Activated naive CD4-positive, alpha-beta T cell treated with Interleukin-2 at 50 U/mL for 16 hours (primary cell): ENCODE measurements at places on chromosomes 7 and 10.
A peak's percentile ranks its signal among the peaks of the same experiment; 100 is the strongest.

GRCh38 chr7:90777886-90778285 lies 181.8 kb downstream of the CDK14 start:
- no peak for DNase-seq

DNA sequence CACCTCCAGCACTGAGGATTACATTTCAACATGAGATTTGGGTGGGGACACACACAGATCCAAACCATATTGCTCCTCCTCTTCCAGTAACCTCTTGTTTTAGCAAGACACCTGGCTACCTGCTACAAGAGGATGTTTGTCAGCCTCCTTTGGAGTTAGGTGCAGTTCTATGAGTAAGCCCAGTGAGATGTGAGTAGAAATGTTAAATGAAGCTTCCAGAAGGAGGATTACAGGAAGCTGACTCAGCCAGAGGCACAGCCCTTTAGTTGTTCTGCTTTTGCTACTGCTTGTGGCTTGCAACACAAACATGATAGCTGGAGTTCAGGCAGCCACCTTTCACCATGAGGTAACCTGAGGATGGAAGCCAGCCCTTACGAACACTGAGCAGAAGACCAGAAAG lies 382.7 kb upstream of the RNF32 start:
- DNase-seq: no peak

- DNase-seq: no peak
These were observed 349.8 kb downstream of the NXPH1 start for GRCh38 chr7:8783229-8783628.

DNA sequence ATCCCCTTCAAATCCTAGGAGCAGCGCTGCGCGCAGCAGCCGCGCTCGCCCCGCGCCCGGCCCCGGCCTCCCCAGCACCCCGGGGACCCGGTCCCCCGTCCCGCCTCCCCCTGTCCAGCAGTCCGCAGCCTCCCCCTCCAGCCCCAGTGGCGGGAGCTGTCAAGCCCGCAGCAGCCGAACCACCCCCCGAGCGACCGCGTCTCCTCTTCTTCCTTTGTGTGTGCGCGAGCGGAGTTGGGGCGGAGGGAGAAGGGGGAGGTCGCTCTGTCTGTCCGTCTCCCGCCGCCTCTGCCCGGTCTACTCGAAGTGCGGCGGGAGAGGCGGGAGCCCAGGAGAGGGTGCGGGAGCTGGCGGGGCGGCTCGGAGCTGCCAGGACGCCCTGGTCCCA lies 375 bp upstream of the CHN2 start:
- DNase-seq: no peak

- DNase-seq: no peak
These were observed 245.6 kb downstream of the SLC25A13 start for GRCh38 chr7:96076350-96076707.

- DNase-seq: no peak
These were observed 5.5 kb upstream of the IKZF1 start for GRCh38 chr7:50298811-50299562.

DNA sequence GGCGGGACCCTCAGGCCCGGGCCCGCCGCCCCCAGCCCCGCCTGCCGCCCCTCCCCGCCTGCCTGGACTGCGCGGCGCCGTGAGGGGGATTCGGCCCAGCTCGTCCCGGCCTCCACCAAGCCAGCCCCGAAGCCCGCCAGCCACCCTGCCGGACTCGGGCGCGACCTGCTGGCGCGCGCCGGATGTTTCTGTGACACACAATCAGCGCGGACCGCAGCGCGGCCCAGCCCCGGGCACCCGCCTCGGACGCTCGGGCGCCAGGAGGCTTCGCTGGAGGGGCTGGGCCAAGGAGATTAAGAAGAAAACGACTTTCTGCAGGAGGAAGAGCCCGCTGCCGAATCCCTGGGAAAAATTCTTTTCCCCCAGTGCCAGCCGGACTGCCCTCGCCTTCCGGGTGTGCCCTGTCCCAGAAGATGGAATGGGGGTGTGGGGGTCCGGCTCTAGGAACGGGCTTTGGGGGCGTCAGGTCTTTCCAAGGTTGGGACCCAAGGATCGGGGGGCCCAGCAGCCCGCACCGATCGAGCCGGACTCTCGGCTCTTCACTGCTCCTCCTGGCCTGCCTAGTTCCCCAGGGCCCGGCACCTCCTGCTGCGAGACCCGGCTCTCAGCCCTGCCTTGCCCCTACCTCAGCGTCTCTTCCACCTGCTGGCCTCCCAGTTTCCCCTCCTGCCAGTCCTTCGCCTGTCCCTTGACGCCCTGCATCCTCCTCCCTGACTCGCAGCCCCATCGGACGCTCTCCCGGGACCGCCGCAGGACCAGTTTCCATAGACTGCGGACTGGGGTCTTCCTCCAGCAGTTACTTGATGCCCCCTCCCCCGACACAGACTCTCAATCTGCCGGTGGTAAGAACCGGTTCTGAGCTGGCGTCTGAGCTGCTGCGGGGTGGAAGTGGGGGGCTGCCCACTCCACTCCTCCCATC lies 82.7 kb downstream of the PAX2 start:
- DNase-seq: peak; percentile 20

DNA sequence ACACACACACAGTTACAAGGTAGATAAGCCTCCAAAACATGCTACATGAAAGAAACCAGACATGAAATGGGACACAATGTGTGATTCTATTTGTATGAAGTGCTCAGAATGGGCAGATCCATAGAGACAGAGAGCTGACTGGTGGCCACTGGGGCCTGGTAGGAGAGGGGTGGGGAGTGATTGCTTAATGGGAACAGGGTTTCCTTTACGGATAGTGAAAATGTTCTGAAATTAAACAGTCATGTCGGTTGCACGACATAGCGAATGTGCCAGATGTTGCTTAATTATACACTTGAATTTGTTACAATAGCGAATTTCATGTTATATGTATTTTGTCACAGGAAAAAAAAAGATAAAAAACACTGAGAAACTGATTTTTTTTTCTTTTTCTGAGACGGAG lies 122.3 kb downstream of the SPDYE5 start:
- no peak for DNase-seq

DNA sequence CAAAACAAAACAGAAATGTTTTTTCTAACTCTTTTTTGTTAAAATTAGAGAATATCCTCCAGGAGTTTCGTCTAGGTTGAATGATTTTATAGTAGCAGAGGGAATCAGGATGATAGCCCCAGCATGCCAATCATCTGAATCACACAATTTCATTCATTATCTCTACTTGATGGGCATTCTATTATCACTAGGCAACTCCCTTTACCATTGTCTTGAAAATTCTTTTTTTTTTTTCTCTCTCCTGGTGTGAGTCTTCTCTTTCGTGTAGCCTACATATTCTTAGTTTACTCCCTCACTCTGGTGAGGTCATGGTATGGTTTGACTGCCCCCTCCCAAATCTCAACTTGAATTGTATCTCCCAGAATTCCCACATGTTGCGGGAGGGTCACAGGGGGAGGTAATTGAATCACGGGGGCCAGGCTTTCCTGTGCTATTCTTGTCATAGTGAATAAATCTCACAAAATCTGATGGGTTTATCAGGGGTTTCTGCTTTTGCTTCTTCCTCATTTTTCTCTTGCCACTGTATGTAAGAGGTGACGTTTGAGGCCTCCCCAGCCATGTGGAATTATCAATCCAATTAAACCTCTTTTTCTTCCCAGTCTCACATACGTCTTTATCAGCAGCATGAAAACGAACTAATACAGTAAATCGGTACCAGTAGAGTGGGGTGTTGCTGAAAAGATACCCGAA lies 105.0 kb downstream of the OTUD1 start:
- no peak for DNase-seq

DNA sequence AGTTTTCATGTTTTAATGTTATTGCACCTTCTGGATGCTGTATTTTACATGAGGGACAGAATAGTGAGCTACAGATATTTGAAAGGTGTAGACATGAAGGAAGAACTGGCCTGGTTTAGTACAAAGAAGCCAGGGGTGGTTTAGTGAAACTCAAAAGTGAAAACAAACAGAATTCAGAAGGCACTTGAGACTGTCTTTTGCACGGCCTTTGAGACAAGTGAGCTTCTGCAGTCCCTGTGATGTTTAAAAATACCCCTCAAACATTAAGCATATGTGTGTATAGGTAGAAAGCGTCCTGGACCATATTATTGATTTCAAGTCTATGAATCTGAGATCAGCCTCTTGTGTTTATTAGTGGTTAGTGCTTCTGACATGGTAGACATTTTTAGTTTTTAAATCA lies 118.9 kb downstream of the CDK14 start:
- no peak for DNase-seq

DNA sequence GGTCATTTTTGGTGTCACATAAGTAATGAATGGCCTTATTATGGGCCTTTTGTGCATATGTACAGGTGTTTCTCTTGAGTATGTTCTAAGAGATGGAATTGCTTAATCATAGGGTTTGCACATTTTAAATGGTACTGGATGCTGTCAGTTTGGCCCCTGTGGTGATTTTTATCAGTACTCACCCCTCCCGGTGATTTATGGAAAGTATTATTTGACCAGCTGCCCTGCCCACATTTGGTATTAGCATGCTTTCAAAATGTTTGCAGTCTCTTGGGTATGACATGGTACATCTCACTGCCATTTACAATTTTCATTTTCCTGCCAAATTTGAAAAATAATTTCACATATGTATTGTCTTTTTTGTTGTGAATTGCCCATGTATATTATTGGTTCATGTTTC lies 427.7 kb downstream of the LRMDA start:
- no peak for DNase-seq

GRCh38 chr10:10685566-10685965 lies 332.1 kb upstream of the CELF2 start:
- no peak for DNase-seq

- DNase-seq: no peak
These were observed 21.7 kb downstream of the RNF32 start for GRCh38 chr7:156662277-156662676.

GRCh38 chr10:60759181-60759580 lies 19.1 kb upstream of the CDK1 start:
- no peak for DNase-seq

DNA sequence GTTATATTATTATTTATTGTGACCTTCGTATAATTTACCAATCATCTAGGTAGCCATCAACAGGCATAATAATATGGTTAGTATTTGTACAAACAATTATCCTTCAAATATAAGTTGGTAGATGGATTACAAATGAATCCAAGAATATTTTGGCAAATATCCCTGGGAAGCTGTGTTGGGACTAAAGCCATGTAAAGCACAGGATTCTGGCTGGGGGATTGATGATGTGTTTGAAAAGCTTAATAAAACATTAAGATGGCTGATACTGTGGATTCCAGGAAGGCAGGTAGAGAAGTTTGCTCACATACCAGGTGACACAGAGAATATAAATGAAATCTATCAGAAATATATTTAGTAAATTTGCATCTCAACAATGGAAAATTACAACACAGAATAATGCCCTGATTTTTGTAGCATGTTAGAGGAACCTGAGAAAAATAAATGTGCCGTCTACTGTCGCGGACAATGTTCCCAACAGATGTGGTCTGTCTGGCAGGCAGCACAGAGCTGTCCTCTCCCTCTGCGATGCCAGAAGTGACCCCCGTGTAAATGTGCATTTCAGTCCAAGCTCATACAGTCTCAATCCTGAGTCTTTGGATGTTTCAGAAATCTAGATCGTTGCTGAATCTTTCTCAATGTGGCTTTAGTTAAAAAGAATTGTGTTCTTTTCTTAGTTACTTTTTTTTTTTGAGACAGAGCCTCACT lies 125.0 kb downstream of the TEX36 start:
- no peak for DNase-seq

DNA sequence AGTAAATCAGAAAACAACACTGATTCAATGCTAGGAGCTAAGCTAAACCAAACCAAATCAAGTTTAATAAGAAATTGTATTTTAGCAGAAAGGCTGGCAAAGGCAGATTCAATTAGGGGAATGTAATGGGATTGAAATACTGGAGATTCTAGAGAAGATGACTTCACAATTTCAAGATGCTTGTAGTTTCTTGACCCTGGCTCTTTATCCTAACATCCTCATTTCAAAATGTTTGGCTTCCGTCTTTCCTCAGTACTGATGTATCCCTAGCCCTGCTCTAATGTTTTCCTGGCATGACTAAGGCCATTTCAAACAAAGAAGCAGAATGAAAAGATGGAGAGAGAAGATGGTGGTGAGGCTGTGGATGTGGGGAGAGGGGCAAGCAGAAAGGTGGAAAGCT lies 2.7 kb upstream of the JCAD start:
- DNase-seq: no peak

- peak; percentile 68 for DNase-seq
These were observed 95.4 kb downstream of the HIPK2 start for GRCh38 chr7:139682136-139683013.

DNA sequence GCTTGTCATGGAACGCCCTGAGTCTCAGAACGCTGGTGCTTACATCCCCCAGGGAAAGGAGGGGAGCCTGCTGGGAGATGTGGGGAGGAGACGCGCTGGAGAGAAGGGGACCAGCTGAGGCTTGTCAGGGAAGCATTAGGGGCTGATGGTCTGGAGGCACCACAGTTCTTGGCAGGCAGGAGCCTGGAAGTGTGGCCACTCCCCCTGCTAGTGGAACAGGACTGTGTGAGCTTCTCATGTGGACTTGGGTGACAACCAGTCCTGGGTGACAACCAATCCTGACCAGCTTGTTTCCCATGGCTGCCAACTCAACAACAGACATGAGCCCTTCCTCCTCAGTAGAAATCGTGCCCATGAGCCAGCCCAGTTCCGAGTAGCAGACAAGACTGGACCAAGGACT lies 87.8 kb downstream of the SPDYE5 start:
- DNase-seq: no peak

- no peak for DNase-seq
These were observed 317.4 kb upstream of the SORCS1 start for GRCh38 chr10:107481881-107482280.

GRCh38 chr7:33742999-33743587 lies 162.2 kb upstream of the BMPER start:
- no peak for DNase-seq

DNA sequence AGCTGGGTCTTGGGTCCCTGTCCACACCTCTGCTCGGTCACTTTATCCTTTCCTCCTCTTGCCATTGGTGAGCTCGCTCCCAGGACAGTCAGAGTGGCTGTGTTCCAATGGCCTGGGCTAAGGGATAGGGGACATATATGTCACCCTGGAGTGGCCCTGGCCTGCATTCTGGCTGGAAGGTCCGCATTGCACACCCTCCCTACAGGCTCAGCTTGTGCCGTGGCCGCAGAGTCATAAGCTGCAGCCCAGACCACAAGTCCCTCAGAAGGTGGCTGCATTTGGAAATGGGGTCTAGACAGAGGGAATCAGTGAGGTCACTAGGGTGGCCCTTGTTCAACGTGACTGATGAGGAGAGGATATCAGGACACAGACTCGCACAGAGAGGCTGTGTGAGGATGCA lies 363.8 kb upstream of the SHH start:
- no peak for DNase-seq
